ENCODE measurements at places on chromosomes 6 and 20. TPM values are rescaled to one million over a fixed set of nuclear protein-coding genes. Genes with fewer than 3 reads are reported as not detected.

GRCh38 chr6:154751011-154751800, 18.0 kb downstream of the SCAF8 start:
- no peak for DNase-seq

DNA sequence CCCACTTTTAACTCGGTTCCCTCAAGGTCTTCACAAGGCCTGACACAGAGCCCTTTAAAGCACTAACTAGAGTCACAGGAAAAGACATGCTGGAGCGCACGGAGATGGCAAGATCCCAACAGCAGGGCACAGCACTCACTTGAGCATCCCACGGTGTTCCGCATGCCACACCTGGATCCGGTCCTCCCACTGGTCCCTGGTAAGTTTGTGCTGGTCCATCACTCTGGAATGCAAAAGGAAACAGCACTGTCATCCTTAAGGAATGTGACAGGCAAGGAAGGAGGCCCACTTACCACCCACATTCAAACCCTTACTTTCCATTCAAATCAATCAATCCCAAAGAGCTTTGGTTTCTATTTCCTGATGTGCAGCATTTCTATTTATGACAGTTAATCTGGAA, 34.7 kb downstream of the EZR start:
- no peak for DNase-seq

DNA sequence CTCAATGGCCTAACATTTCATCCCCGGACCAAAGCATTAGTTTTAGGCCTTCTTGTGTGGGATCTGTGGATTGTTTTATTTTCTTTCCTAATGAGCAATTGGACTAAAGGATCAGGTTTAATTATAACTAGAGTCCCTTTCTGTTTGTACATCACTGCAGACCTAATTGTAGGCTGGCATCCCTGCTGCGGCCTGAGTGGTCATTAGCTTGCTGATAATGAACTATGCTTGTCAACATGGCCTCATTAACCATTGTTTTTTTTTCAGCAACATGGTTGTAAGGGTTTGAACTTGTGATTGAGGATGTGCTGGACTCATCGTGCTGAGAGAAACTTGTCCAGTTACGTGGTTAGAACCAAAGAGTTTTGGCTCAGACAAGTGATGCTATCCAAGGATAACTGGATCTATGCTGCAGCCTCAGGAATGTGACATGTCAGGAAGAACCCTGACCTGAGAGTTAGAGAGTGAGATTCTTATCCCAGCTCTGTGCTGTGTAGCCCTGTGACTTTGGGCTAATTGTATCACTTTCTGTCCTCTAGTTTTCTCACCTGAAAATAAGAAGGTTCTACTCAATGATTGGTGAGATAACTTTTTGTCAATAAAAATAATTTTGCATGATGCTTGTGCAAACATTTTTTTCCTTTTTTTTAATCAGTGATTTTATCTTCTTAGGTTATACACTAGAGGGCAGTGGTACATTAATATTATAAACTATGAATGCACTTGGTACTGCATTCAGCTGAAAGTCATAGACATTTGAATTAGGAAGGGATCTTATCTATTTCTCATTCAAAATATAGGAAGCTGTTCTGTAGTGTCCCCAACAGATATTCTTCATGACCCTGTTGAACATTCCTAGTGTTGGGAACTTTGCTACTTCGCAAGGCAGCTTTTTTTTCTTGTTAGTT, 140.9 kb downstream of the RNF144B start:
- DNase-seq = no peak

DNA sequence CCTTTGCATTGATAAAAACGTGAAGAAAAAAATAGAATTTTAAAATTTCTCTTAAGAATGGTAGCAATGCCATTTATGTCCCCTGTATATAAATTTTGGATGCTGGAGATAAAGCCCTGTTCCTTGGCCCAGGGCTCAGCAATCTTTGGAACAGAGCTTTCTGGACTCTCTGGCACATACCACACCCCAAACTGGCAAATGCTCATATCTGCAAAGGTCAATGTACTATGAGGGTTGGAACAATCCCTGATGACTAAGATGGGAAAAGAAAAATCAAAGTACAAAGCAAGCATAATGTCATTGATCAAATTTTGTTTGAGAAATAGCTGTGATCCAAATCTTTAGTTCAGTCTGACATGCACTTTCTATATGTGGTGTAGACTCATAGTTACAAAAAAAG, 158.1 kb upstream of the HCRTR2 start:
- DNase-seq = no peak

DNA sequence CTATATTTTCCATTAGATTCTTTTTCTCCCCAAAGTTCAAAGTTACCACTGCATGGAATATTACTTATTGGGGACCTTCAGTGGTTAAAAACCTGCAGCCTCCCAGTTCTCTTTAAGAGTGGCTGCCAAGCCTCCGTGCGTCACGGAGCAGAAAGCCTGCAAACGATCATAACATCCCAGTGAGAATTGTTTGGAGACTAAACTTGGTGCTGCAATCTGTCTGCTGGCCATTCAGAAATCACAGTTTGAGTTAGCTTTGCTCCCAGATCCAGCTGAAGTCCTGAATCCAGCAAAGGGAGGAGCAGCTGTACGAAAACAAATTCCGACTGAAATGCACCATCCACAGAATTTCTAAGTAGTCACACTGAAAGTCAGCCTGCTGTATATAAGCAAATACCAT, 213.5 kb upstream of the PDE10A start:
- DNase-seq = peak; percentile 54

RFX6 gene
- total RNA-seq = not detected

BMP6 gene
- 2.1 TPM for total RNA-seq

BRD2 gene
- 97.5 TPM for total RNA-seq

DNA sequence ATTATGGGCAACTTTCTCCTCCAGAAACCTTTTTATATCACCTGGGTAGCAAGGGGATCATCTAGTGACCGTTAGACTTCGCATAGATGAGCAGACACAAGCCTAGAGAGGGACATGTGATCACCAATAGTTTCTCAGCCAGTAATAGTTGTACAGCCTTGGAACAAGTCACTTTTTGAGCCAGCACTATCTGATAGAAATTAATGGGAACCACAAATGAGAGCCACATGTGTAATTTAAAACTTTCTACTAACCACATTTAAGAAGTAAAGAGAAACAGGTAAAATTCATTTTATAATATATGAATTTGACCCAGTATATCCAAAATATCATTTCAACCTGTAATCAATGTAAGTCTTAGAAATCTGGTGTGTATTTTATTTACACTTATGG, 592 bp upstream of the CTNNBL1 start:
- DNase-seq = no peak

- no peak for DNase-seq
These were observed 64.9 kb upstream of the CITED2 start for GRCh38 chr6:139439349-139439748.

DNA sequence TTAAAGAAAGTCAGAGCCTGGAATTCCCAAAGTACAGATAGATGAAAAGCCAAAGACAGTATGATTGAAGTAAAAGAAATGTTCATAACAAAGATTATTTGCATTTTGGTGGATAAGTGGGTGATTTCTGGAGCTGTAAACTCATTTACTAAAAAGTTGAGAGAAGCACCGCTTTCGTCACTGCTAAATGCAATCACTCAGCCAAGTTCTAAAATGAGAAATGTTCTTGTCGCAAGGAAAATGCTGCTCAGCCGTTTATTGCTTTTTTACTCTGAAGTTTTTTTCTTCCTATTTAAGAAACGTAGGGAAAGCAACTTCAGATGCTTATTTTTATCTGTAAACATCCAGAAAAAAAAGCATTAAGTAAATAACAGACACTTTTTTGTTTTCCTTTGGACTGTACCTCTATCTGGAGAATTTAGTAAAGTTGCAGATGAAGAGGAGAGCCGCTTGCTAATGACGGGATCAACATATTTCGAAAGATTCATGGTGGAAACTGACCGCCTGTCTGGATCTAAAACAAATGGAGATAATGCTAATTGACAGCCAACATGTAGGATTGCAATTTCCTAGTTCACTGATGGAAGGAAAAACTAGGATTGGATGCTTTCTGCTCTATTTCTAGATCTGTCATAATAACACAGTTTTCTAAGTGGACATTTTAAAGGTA, 93.8 kb upstream of the BCLAF1 start:
- DNase-seq = no peak

ZSCAN16 gene
- total RNA-seq = 2.4 TPM

CBLN4 gene
- total RNA-seq = not detected

GRCh38 chr6:21176197-21176596, 417.4 kb upstream of the SOX4 start:
- no peak for DNase-seq

CYP24A1 gene
- not detected for total RNA-seq

GRCh38 chr6:97864826-97865225, 581.8 kb upstream of the MMS22L start:
- DNase-seq = no peak

CDH4 gene
- total RNA-seq = 0.06 TPM

DNA sequence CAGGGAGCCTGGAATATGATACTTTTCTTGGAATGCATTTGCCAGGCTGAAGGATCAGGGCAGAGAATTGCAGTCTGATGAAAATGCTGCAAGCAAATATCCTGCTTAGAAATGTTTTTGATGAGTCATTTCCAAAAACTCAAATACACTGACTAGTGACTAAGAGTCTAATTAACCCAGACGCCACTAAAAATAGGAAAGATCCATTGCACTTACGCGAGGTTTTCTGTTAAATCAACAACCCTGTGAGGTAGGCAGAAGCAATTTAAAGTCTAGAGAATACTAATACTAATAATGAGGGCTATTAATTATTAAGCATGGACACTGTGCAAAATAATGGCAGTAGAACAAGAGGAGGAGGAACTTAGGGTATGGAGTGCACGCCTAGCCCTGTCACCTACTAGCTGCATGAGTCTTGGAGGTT, 130.1 kb upstream of the DOK5 start:
- DNase-seq = no peak

DNA sequence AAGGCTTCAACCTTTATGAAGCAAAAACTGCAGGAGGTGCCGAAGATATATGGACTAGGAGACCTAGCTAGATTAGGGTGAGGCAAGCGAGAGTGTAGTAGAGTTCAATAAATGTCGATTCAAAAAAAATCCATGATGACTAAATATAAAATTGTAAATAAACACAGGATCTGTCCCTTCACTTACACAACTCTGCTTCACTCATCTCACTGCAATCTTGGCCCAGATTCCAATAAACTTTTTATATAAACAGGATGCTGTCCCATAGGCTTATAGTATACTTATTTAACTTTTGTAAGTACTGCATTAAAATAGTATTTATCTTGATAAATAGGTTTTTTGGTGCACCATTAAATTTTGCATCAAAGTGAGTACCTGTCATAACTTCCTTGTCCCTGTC, 648.4 kb upstream of the NRSN1 start:
- DNase-seq = no peak

ANKRD66 gene
- not detected for total RNA-seq

- DNase-seq = no peak
These were observed 772.8 kb upstream of the MAN1A1 start for GRCh38 chr6:120122401-120122800.

GRCh38 chr6:5765141-5765760, 241.5 kb downstream of the NRN1 start:
- peak; percentile 45 for DNase-seq

GRCh38 chr6:44456070-44456965, 68.8 kb downstream of the CDC5L start:
- peak; percentile 58 for DNase-seq

UBR2 gene
- 26.8 TPM for total RNA-seq

GLP1R gene
- total RNA-seq = 10.3 TPM

DNA sequence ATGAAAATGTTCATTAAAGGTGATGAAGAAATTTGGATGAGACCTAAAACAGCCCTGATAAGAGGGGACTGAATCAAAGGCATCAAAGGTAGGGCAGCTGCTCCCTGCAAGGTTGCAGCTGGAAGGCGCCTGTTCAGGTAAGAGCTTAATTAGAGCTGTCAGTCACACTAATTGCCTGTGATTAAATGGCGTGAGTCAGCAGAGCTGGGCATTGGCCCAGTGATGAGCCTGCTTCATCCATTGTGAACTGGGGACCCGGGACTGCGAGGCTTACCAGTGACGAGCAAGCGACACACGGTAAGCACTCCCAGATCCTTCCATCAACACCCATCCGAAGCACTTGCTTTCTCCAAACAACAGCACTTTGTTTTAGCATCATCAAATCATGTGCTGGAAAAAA, 621.5 kb upstream of the CDH4 start:
- DNase-seq = no peak

- no peak for DNase-seq
These were observed 24.2 kb upstream of the EXOC2 start for GRCh38 chr6:717135-717534.

DNA sequence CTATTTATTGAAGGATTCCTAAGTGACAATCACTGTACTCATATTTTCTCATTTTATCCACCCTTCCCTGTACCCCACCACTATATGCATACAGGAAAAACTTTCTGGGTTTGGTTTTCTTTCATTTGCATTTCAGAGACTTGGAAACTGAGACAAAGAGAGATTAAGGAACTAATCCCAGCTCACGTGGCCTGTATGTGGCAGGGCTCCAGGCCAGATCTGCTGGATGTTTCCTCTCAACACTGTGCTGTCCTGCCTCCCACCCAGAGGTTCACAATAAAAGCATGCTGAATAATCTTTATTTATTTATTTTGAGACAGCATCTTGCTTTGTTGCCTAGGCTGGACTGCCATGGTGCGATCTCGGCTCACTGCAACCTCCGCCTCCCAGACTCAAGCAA, 50.2 kb downstream of the CEP162 start:
- DNase-seq = no peak

DNA sequence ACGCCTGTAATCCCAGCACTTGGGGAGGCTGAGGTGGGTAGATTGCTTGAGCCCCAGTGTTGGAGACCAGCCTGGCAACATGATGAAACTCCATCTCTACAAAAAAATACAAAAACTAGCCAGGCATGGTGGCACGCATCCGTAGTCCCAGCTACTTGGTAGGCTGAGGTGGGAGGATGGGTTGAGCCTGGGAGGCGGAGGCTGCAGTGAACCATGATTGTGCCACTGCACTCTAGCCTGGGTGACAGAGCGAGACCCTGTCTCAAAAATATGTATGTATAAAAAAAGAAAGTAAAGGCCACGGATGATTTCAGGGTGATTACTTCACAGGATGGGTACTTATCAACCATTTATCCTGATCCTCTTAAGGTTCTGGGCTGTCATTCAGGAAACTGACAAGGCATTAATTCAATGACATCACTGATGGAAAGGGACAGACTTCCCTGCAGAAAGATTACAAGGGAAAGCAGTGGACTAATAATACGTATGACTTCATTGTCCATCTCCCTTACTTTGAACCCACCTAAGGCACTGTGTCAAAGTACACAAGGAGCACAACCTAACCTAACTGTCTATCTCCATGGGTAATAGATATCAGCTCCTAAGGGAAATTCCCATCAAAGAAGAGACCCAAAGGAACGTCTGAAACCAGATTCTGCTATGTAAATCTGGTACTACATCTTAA, 61.2 kb downstream of the ZMYND8 start:
- no peak for DNase-seq

DNA sequence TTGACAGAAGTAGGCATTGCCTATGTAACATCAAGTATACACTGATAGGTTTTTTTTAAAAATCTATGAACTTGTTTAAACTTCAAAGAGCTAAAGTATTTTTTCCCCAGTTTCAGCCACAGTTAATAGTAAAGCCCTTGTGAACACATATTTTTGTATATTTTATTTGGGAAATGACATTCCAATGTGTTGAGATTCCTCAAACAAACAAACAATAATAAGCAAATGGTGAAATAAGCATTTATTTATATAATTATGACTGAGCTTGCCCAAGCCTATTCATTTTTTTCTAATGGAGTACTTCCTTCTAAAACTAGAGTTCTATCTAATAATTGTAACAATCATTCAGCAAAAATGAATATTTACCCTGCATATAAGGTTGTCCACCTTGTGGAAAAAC, 12.5 kb downstream of the SYCP2 start:
- no peak for DNase-seq

- DNase-seq = no peak
These were observed 81.7 kb upstream of the SHLD1 start for GRCh38 chr20:5668529-5668868.
